ENCODE measurements at places on chromosomes 1 and 21.

- DNase-seq, result no peak
These were observed 109.3 kb downstream of the KAZN start for GRCh38 chr1:14707531-14708445.

GRCh38 chr1:8423692-8424538 is 106.0 kb downstream of the SLC45A1 start:
- peak; percentile 40 for DNase-seq

- DNase-seq, result no peak
These were observed 28.5 kb downstream of the CR1L start for GRCh38 chr1:207673399-207673798.

DNA sequence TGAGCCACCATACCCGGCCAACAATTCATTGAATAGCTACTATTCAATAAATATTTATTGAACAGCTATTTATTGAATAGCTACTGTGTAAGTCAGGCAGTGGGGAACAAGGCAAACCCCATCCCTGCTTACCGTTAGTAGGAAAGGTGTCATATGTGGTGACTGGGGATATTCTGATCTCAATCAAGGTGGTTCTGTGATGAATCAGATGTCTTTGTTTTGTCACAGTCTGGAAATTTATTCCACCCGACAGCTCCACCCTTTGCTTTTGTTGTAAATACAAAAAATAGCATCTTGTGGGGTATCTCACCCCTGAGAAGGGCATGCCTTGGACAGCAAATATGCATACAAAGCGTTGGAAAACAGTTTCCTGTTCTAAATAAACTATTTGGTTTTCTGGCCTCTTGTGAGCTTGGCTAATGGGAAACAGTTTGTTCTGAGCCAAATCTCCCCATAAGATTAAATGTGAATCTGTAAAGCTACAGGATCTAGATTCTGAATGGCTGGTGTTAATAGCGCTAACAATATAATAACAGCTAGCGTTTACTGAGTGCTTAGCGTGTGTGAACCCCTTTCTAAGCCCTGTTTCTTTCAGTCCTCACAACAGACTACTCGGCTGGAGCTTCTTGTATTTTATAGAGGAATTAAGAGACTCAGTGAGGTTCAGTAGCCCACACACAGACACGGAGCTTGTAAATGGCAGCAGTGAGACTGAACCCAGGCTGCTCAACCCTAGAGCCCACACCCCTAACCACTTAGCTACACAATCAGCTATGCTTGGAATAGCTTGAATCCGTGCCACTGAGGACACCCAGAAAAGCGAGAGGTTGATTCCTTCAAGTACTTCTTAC is 5.5 kb downstream of the PDPN start:
- DNase-seq, result no peak

DNA sequence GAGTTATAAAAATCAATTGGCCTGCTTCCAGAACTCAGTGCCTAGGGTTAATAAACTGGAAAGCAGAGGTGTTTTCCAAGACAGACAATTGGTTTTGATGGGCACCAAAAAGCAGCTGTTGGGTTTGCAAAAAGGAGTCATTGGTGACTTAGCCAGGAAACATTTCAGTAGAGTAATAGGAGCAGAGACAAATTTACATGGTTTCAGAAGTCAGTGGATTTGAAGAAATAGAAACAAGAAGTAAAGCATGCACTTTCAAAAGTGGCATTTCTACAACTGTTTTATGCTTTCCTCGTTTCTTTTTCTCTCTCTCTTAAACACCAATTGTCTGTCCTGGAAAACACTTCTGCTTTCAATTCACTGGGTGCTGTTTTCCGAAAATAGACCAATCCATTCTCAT is 87.8 kb downstream of the GLUL start:
- DNase-seq, result no peak

GRCh38 chr1:231512147-231512698 is 16.2 kb upstream of the TSNAX start:
- DNase-seq, result no peak

DNA sequence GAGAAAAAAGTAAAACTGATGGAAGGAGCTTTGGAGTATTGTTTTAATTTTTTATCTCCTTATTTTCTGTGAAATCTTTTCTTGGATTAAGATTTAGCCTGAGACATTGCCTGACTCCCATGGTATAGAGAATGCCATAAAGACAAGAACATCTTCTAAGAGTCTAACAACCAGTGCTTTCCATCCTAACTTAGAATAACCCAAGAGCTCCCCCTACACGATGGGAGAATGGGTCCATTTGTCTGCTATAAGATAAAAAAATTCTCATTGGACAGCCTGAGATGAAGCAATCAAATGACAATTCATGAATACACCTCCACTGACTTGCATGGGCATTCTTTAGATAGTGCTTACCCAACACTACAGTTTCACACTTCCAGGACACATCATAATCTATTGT is 478.1 kb downstream of the TTLL7 start:
- DNase-seq, result no peak

DNA sequence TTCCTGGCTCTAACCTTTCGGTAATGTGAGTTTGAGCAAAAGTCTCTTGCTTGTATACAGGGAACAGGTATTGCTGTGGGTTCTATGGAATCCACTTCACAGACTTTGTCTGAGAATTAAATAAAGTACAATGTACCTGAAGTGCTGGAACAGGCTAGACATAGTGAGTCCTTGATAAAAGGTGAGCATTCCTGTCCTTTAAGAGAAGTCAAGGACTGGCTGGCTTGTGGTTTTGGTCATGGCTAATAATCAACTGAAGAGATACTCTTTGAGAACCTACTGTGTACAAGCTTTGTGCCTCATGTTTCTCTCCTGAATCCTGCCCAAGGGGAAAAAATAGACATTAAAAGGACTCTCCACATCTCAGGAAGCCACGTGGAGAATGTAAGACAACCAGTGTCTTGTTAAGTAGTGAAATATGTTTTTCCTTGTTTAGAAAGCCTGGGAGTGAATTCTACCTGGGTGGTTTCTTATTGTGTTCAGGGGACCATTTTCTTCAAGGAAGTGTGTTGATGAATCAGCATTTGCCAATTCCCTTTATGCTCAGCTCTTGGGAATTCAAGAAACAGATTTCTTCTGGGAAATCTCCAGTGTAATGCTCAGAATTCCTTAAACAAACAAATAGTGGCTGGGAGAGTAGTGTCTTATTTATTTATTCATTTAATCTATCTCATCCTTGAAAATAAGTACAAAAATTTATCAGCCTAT is 55.2 kb upstream of the PLD5 start:
- no peak for DNase-seq

DNA sequence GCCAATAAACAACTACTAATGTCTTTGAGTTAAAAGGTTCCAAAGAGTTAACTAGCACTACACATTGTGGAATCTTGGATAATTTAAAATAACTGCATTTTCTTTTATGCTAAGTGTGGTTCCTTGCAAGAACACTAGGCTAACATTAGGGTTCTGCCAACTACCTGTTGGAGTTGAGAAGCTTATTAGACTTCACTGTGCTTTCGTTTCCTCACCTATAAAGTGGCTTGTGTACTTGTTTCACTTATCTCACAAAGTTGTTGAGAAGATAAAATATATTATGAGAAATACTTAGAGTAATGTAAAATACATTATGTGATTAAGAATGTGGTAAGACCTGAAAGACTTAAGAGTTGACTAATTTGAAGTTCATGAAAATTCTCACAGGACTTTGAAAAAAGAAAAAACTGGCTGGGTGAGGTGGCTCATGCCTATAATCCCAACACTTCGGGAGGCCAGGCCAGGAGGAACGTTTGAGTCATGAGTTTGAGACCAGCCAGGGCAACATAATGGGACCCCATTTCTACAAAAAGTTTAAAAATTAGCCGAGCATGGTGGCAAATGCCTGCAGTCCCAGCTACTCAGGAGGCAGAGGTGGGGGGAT is 5.6 kb upstream of the RRAGC start:
- DNase-seq, result no peak

DNA sequence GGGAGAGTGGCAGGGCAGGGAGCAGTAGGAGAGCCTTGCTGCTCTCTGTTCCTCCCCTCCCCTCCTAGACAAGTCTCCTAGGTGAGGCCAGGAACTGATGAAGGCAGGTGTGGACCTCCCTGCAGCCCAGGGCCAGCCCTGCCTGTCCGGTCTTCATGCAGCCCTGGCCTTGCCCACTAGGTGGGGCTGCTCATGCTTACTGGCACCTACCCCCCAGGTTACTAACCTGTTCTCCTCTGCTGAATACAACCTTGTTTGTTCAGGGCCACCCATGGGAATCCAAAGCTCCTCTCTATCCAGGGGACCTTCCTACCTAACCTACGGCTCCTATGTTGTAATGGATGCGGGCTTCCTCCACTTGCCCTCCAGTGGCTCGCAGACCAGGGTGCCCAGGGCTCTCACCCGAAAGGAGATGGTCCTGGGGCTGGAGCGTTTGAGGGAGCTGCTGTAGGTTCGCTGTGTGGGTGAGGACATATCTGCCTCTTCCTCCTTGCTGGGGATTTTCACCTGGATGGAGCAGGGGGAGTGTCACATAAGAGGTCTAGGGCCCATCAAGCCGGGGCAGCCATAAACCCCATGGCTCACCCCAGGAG is 7.9 kb upstream of the TNNT2 start:
- DNase-seq, result peak; percentile 12

- DNase-seq, result no peak
These were observed 341.5 kb upstream of the ZP4 start for GRCh38 chr1:238232084-238232710.

DNA sequence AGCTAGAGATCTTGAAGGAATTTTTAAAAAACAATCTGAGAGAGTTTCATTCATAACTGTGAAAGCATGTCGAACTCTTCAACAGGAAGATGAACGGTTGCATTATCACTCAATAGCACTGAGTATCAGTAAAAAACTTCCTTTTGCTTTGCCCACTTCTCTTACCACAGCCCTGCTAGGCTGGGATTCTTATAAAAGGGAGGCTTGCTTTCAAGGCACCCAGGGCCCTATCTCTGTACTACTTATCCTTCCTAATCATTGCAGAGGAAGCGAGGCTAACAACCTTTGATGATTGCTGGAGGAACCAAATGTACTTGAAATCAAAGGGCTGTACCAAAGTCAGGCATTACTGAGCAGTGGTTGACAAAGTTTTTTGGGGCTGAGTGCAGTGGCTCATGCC is 71.2 kb downstream of the SNRPE start:
- DNase-seq, result no peak

DNA sequence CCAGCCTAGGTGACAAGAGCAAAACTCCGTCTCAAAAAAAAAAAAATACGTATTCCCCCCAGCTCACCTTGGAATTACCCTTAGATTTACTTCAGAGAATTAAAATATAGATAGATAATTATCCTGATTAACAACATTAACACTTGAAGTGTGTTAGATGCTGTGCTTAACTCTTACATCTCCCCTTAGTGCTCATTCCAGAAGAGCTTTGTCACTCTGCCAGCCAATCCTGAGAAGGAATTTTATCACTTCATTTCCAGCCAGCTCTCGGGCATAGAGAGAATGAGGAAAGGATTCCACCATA is 1.6 kb upstream of the SHC1 start:
- DNase-seq, result no peak

DNA sequence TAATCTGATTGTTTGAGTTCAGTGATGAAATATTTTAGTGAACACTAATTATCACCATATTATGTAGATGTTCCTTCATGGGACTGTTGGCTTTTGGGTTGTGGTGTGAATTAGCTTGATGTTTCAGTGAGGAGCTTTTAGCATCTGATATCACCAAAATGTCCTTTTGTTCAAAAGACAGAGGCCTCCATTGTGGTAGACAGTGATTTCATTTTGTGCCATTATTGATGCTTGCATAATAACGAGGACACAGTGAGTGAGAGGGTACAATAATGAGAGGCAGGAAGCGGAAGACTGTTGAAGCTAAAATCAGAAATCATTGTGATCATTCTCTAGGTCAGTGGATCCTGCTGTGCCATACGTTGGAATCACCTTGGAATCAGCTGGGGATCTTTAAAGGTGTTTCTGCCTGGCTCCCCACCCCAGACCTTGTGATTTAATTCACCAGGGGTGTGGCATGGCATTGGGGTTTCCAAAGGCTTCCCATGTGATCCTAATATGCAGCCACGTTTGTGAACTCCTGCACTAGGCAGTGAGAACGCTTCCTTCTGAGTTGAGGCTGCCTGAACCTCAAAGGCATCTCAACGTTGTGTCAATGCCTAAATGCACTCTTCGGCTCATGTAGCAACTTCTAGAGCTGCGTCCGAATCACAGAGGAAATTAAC is 82.1 kb upstream of the KIF1B start:
- no peak for DNase-seq

DNA sequence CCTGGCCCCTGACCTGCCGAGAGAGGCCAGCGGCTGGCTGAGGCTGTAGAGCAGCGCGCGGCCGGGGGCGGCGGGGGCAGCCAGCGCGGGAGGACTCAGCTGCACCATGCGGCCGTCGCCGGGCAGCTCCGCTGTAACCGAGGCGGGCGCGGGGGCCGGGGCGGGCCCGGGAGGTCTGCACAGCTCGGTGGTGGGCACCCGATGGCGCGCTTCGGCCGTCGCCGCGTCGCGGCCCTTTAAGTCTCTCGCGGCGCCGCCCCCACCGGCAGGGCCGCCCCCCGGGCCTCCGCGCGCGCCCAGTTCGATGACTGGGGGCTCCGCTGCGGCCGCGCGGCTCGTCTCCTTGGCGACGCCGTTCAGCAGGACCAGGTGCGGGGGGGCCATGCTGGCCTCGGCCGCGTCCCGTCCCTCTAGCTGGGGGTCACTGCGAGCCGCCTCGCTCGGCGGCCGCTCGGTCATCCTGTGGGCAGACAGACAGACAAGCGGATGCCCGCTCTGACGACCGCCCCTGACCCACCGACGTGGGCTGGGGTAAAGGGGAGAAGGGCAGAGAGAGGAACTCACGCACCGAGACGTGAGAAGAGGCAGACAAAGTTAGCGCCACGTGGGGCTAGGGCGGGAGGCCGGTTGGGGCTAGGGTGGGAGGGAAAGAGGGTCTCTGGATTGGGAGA is 6.5 kb downstream of the TAL1 start:
- no peak for DNase-seq

DNA sequence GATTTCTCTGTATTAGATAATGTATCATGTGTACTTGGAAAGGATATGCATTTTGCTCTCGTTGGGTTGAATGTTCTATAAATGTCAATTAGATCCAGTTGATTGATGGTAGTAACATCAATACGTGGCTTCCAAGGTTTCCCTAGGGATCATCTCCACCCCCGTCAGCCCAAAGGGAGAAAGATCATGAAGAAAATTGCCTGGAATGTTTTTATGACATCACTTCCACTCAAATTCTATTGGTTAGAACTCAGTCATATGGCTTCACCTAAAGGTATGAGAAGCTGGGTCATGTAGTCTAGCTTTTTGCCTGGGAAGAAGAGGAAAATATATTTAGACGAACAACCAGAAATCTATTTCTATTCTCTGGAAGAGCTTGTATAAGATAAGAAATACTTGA is at the start of gene C1orf185:
TSS of gene C1orf185 (plus strand) at position 253 of the 400 bp plus-strand sequence. CDS start at position 259, 6 bp downstream.
- no peak for DNase-seq

DNA sequence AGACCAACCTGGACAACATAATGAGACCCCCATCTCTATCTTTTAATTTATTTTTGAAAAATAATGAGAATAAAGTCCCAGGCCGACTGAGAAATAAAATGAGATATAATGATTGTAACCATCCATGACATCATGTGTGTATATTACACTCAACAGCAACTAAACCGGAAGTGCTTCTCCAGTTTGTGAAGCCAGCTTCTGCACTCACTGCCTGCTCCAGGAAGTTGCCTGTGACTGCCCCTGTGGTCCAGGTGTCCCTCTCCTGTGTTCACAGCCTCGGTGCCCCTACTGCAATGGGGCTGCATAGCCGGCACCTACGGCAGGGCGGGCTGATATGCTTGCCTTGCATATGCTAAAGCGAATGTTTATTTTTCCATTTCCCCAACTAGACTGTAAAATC is 68.3 kb downstream of the SSBP3 start:
- no peak for DNase-seq
